NCI-H1436 (cell line): ENCODE measurements at places on chromosomes 1 and 21.
A peak's percentile ranks its signal among the peaks of the same experiment; 100 is the strongest.

DNA sequence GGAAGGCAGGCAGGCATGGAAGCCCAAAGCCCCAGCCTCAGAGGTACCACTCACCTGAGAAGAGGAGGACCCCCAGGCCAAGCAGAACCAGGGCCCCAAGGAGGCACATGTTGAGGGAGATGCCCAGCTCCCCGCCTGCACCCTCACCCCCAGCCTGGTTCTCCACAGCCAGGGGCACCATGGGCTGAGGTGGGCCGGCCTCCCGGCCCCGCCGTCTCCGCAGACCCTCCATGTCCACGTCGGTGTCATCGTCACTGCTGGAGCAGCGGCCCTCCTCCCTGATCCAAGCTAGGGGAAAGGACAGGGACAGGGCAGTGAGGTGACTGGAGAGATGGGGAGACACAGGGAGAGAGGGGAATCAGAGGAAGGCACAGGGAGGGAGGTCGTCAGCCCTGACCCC lies 7.8 kb downstream of the PBXIP1 start:
- no peak for DNase-seq

- DNase-seq, result no peak
Measured at GRCh38 chr21:17461582-17461981, 51.3 kb upstream of the CXADR start.

DNA sequence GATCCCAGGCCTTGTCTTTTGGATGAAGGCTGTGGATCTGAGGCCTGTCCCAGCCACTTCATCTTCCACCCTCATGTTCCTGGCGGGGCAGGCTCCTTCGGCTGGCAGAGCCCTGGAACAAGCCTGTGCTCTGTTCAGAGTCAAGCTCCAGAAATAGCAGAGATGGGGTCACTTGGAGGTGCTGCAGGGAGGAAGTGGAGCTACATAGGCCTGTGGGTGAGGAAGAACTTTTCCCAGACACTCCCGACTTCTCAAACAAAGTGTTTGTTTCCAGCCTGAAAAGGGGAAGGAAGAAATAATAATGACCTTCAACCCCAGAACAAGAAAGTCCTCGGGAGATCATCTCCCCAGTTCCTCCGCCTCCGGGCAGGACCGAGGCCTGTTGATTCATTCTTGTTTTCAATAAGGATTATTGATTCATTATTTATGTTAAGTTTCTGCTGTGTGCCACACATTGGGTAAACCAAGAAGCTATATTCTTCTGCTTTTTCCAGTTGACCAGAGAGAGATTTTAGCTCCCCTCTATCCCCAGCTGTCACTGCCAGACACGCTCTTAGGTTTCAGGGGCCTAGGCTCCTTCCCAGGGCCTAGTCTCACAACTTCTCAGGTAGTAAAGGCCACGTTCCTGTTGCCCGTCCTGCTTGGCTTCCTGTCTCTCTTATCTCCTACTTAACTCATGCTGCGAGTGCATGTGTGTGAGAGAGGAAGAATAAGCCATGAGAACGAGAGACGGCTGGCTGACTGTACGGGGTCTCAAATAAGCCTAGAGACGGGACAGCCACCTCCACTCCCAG lies 16.9 kb downstream of the IKBKE start:
- DNase-seq, result no peak

- DNase-seq, result no peak
Measured at GRCh38 chr1:12369258-12369657, 139.4 kb downstream of the VPS13D start.

DNA sequence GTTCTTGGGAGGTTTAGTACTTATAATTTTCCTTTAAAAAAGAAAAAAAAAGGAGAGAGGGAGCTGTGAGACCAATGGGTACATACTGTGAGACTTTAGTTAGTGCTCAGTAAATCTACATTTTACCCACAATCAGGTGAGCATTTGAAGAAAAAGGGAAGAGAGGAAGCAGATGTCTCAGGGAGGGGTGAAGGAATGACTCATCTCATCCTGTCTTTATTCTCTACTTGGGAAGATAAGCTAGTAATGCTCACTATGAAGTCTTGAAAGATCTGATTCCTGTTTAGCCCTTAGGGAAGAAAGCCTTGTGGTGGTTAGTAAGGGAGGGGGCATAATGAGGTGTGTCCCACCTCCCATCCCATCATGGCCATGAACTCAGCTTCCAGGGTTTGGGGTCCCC lies 112.6 kb downstream of the PLD5 start:
- no peak for DNase-seq

- DNase-seq, result peak; percentile 92
Measured at GRCh38 chr1:11707621-11708276, 16.2 kb downstream of the DRAXIN start.

DNA sequence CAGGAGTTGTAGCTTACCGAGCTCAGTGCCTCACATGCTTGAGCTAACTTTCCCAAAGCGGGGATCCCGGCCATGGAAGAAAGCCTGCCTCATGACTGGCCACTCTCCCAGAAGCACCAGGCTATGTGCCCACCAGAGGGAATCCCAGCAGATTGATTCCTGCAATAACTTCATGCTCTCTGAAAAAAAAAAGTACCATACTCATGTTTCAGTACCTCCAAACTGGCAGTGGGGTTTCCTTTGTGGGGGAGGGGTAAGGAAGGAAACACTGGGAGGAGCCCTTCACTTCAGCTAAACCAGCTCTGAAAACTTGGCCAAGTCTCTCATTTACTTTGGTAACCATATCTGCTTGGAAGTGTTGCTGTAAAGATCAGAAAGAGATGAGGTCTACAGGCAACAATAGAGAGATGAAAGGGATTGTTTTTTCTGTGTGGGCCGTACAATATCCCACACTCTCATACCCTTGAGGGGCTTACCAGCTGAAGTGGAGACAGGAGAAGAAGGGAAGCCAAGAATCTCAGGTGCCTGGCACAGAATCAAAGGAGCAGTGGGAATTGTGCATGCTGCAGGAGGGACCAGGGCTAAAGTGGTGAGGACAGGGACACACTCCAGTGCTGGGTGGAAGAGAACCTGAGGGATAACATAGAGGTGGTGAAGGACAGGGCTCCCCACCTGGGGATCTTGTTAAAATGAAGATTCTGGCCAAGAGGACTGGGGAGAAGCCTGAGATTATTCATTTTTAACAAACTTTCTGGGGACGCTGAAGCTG lies 42.4 kb upstream of the TACSTD2 start:
- DNase-seq, result no peak

DNA sequence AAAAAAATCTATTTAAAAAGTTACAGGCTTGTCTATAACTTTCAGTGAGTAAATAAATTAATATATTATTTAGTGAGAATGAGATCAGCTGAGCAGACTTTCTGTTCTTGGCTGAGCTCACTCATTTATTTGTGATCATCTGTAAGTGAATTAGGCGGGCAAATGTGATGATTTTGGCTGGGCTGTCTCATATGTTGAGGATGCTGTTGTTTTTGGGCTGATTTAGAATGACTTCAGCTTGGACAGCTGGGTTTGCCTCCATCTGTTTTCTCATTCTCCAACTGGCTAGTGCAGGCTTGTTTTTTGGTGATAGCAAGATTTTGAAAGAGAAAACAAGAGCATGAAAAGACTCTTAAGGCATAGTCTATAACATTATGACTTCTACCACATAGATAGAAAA lies 475.8 kb upstream of the OLFM3 start:
- no peak for DNase-seq

- no peak for DNase-seq
Measured at GRCh38 chr1:109040989-109041620, 797 bp downstream of the WDR47 start.

DNA sequence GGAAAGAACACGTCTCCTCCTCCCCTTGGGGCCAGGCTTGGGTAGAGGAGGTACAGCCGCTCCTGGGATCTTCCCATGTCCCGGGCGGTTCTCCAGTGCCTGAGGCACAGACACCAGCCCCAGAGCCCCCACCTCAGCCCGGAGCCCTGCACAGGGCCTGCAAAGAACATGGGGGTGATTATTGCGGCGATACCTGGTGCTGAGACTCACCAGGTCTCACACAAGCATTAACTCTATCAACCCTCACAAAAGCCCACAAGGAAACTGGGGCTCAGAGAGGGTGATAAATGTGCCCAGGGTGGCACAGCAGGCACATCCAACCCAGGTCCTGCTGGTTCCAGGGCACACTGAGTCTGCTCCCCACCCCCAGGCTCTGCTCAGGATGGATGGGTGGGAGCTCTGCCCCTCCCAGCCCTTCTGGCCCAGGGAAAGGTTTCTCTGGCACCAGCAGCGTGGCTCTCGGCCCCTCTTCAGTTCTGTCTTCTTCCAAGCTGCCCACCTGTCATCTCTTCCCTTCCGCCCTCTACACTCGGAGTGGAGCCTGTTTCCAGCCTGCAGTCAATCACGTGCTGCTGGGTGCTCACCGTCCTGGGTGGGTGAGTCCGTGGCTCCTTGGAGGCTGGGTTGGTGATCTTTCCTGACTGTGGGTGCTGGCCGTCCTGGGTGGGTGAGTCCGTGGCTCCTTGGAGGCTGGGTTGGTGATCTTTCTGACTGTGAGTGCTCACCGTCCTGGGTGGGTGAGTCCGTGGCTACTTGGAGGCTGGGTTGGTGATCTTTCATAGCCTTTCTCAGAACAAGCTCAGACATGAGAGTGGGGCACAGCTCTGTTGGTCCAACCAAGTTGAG lies 53.6 kb upstream of the AJAP1 start:
- DNase-seq, result no peak

DNA sequence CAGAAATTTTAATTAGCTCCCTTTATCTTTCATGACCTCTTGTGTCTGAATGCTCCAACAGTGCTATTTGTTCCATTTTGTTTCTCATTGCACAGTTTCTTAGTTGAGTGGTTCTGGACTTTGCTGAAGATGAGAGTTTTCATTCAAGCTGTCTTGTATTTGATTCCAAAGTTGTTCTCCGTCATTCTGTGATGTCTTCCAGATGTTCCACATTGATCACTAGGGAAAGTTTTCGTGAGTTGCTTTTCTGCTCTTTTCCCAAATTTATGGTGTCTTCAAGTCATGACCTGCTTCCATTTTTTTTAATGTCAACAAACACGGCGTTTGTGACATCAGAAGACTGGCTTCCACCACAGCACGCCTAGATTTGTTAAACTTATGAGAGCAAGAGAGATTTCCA lies 575.5 kb downstream of the MRPL39 start:
- no peak for DNase-seq

- DNase-seq, result no peak
Measured at GRCh38 chr1:34694383-34694782, 60.5 kb upstream of the GJB5 start.

DNA sequence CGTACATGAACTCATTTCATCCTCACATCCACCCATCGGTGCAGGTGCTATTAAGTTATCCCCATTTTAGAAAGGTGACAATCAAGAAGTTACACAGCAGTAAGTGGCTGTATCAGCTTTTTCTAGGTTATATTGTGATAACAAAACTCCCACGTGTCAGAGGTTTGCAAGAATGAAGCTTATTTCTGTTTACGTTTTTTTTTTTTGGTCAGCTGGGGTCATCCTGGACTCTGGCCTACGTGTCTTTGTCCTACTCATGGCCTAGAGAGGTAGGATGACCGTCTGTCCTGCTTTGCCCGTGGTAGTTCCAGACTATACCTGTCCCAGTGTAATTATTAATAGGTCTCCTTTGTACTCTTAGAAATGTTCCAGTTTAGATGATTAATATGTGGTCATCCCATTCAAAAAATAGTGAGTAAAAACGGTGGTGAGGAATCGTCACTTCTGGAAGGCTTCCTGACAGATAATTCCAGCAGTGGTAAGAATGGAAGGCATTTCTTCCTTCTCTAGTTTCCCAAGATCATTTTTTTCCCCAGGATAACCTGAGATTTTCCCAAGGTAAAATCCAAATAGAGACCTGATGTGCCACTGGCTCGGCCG lies 64.2 kb upstream of the KIF26B start:
- DNase-seq, result no peak
